Esophagus squamous epithelium (tissue), 5 donors: ENCODE measurements at places on chromosomes 7 and 10.

- DNase-seq, result no peak
These were observed 18.7 kb upstream of the CBLL1 start for GRCh38 chr7:107725138-107725740.

DNA sequence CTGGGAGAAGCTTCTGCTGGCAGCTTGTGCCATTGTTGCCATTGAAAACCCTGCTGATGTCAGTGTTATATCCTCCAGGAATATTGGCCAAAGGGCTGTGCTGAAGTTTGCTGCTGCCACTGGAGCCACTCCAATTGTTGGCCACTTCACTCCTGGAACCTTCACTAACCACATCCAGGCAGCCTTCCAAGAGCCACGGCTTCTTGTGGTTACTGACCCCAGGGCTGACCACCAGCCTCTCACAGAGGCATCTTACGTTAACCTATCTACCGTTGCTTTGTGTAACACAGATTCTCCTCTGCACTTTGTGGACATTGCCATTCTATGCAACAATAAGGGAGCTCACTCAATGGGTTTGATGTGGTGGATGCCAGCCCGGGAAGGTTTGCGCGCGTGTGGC is 220.7 kb downstream of the ADK start:
- DNase-seq, result no peak

- no peak for DNase-seq
These were observed 569.3 kb upstream of the IGFBP3 start for GRCh38 chr7:46490406-46490805.

- DNase-seq, result no peak
These were observed 298.4 kb downstream of the CCDC3 start for GRCh38 chr10:12703126-12703525.

DNA sequence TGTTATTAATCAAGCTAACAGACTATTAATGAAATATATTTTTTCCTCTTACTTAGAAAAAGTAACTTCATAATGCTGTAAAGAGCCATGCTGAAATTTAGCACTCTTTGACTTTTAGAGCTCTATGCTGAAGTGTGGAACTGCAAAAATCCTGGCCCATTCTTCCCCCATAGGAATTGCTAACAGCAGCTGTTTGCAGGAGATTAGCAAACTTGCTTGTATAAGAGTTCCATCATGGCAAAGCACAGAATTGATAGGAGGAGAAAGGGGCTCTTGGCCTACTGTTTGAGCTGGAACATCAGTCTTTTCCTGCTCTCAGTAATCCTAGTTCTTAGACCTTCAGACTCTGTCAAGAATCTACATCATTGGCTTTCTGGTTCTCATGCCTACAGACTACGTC is 18.3 kb upstream of the GNAT3 start:
- DNase-seq, result no peak

GRCh38 chr7:50647286-50647980 is 82.2 kb upstream of the DDC start:
- no peak for DNase-seq

GRCh38 chr7:25586513-25586912 is 358.2 kb upstream of the NPVF start:
- no peak for DNase-seq

GRCh38 chr10:58570979-58571378 is 58.3 kb downstream of the BICC1 start:
- no peak for DNase-seq

- DNase-seq, result no peak
These were observed at the start of gene SH3PXD2A for GRCh38 chr10:103855424-103855823. SH3PXD2A (minus strand) TSS chr10:103855576; CDS start chr10:103855266, 310 bp downstream.

GRCh38 chr7:90312745-90313144 is 8.4 kb downstream of the FAM237B start:
- no peak for DNase-seq

DNA sequence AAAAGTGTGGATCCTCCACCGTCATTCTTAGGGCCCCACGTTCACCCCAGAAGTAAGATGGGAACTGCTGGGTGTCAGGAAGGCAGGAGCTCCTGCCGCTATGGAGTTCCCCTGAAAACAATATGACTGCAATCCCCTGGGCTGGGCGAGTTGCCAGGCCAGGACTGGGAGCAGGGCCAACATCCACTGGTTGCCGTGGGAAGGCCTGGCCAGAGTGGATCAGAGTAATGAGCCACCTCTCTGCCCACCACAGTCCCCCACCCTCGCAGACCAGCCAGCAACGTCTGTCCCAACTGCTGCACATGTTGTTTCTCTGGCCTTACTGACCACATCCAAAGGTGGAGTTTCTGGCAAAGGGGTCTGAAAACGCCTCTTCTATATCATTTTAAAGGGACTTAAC is 86.6 kb downstream of the STRA8 start:
- DNase-seq, result no peak

DNA sequence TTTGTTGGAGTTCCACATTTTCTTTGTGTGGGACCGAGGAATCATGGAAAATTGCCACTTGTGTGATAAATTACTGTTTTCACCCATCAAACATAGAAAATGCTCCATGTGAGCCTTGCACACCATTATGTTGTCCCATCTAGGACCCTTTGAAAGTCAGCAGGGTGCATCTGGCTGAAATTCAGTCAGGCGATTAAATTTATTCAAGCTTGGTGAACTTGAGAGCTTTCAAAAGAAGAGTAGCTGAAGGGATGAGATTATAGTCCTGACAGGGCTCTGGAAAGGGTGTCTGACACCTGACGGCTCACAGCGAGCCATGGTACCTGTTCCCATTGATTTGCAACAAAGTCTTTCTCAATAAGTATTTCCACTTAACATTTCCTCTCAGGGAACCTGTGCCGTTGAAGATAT is 399.7 kb upstream of the ETV1 start:
- DNase-seq, result no peak

GRCh38 chr10:86390337-86391120 is 23.9 kb upstream of the GRID1 start:
- DNase-seq, result no peak

- DNase-seq, result no peak
These were observed 56.6 kb downstream of the CUX1 start for GRCh38 chr7:101874028-101874427.

GRCh38 chr7:43625453-43625852 is 42.5 kb downstream of the STK17A start:
- no peak for DNase-seq

GRCh38 chr7:81457852-81458522 is 311.9 kb downstream of the HGF start:
- no peak for DNase-seq

DNA sequence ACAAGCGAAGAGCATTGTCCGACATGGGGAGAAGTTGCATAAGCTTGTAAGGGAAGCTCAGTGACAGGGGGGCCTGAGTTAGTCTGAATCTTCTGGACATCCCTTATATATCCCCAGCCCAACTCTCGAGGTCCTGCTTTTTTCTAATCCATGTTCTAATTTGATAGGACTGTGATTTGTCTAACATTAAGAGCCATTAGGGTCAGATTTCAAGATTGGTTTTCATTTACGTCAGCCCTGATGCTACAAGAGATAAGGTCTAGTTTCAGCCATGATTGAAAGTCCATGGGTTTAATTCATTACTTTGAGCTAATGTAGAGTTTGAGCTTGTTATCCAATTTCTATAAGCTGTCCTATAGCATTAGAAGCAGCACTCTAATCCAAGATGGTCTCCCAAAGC is 20.3 kb downstream of the TLX1 start:
- DNase-seq, result no peak

GRCh38 chr7:116980354-116980753 is 27.1 kb downstream of the ST7 start:
- no peak for DNase-seq

DNA sequence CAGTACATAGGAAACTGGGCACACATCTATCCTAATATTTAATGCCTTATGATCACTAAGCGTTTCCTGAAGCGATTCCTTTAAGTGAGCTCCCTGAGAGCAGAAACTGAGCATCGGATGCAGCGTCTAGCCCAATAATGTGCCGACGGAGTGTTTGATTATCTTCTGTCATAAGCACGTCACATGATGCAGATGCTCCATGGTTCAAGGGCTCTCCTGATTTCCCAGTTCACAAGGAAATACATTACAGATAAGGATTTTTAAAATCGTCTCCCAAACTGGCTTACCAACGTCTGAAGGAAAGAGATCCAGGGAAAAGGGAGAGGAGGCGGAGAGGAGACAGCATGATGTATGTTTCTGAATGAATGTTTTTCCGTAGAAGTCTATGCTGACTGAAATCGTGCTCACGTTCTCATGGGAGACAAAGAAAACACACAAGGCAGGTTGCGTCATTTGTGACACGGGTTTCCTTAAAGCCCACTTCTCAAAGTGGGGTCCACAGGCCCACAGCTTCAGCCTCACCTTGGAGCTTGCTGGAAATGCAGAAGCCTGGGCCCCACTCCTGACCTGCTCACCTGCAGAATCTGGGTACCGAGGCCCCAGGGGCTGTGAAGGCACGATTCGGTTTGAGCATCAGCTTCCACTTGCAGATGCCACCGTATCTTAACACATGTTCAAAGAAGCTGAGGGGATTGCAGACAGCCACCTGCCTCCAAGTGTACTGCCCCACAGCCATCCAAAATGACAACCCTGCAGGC is 21.5 kb upstream of the INSIG1 start:
- no peak for DNase-seq

GRCh38 chr10:52820309-52820708 is 47.7 kb upstream of the MBL2 start:
- DNase-seq, result no peak

DNA sequence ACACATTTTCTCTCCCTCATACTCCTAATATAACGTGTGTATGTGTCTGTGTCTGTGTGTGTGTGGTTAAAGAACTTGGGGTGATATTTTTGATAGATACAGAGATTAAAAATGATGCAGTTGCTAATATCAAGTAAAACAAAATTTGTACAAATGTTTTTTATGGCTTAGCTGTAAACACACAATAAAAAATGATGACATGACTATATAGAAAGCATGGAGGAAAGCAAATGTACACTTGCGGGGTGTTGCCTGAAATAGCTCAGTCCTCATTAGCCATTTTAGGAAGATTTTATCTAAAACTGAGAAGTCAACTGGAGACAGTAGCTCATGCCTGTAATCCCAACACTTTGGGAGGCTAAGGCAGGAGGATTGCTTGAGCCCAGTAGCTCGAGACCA is 5.6 kb upstream of the TASOR2 start:
- no peak for DNase-seq

DNA sequence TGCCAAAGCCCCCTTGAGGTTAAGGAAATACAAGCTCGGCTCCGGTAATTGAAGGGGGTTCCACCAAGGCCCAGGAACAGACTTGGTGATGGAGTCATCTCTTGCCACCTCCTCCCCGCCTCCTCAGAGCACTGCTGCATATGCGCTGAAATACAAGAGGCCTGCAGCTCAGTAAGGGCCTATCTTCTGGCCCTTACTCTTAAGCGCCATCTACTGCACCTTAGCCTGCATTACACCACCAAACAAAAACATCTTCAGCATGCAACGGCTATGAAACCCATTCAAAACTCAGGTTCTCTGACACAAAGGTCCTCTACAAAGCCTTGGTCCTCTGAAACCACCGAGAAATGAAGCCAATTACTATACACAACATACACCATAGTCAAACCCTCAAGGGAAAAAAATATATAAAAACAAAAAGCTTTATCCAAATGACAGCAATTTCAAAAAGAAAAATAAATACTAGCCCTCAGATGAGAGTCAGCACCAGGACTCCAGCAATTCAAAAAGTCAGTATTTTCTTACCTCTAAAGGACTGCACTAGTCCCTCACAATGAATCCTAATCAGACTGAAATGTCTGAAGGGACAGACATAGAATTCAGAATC is 176.8 kb upstream of the TBX20 start:
- no peak for DNase-seq

- no peak for DNase-seq
These were observed 224.0 kb downstream of the TNS3 start for GRCh38 chr7:47357863-47358262.

- DNase-seq, result no peak
These were observed 148.8 kb upstream of the NRP1 start for GRCh38 chr10:33483124-33483815.

GRCh38 chr7:70700055-70700940 is 431.6 kb upstream of the GALNT17 start:
- no peak for DNase-seq

DNA sequence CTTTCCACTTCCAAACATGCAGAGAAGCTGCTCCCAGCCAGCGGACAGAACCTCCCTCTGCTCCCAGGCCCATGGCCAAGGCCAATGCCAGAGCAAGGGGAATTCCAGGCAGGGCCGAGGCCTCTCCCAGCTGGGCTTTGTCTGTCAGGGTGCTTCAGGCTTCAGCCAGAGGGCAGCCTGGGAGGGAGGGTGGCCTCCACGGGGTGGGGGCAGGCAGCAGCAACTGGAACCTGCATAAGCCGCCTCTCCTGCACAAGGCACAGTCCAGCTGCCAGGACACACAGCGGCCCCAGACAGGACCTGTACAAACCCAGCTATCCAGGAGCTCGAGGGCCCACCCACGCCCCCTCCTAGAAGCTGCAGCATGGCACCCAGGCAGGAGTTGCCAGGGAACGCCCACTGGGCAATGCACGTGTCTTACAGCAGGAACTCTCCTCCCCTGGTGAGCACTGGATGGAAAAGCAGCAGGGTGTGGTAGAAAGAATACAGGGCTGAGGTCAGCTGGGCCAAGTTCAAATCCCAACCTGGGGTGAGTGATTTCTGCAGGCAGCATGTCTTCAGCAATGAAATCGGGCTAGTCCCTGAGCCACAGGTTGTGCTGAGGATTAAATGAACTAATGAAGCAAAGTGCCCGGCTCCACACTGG is 7.6 kb downstream of the FAM53B start:
- no peak for DNase-seq

GRCh38 chr7:91512958-91513357 is 248.7 kb downstream of the FZD1 start:
- DNase-seq, result no peak

DNA sequence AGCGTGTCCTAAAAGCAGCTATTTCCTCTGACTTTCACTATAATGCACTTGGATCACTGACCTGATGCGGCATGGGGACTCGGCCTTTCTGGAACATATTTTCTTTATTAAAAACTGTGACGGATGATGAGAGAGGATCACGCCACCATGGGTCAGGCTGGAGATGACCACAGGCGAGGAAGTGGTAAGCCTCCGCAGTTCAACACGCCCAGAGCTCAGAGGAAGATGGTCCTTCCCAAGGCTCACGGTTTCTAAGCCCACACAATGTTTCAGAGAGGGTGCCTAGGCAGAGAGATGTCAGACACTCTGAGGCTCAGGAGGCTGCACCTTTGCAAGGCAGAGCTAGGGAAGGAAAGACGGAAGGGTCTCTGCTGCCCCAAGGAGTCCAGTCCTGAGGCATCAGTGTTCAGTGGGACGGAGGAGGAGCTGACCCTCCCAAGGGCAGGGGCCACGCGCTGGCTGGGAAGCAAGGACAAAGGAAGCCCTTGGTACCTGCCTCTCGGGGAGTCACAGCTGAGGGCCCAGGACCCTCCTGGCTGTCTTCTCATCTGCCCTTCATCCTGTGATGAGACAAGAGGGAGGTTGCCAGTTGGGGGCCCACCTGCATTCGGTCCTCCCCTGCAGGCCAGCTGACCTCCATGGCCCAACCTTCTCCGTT is 9.5 kb downstream of the CHST15 start:
- no peak for DNase-seq

DNA sequence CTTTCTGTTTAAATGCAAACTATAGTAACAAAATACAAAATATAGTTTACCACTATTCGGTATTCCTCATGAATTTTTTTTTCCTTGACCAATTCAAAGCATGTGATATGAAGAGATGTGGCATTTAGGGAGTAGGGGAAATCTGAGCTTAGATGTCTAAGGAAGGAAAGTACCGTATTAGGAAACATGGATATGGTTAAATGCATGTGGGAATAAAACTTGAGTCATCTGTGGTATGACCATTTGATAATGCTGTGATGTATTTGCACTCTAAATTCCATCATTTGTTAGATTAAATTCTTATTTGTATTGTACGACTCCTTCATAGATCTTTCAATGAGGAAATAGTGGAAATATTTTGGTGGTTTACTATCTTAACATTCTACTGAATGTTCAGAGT is 19.7 kb downstream of the AHR start:
- no peak for DNase-seq
